ENCODE measurements at places on chromosomes 16 and 17. TPM values are rescaled to one million over a fixed set of nuclear protein-coding genes. Genes with fewer than 3 reads are reported as not detected.

- peak; percentile 23 for DNase-seq
Measured at GRCh38 chr17:68437979-68438822, 19.1 kb downstream of the WIPI1 start.

DNA sequence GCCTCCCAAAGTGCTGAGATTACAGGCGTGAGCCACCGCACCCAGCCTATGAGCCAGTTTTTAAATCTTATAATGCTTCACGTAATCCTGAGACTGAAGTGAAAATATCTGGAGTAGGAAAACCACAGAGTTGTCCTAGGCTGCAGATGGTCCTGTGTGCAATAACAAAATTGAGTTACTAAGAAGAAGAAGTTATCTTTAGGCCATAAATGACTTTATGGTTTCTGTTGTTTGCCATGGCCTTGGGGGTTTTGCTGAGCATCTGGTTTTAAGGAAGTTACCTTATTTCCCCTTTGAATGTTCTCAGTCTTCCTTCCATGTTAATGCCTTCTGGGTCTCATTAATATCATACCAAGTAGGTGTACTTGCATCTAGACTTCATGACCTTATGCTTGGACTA lies 16.5 kb downstream of the NMT1 start:
- no peak for DNase-seq

- DNase-seq = peak; percentile 81
Measured at GRCh38 chr16:54135361-54136275, 151.0 kb downstream of the IRX3 start.

DNA sequence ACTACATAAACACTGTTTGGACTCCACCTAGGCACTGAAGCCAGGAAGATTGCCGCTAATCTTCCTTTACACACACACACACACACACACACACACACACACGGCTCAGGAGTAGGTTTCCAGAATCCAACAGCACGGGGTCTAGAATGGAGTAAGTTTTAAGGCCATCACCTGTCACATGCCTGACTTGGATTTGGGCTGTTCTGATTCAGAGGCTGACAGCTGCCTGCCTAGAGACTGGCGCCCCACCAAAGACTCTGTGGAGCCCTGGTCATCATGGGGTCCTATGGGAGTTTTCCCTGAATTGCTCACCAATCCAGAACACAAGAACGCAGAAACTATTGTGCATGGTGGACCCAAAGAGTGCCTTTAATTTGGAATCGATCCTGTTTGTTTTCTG lies 10.9 kb downstream of the CDRT4 start:
- DNase-seq = no peak

- no peak for DNase-seq
Measured at GRCh38 chr16:4435337-4436067, 9.8 kb downstream of the DNAJA3 start.

GRCh38 chr17:5610956-5611355 lies 26.6 kb upstream of the NLRP1 start:
- no peak for DNase-seq

GRCh38 chr17:14921936-14922335 lies 343.2 kb downstream of the PMP22 start:
- DNase-seq = peak; percentile 10

DNA sequence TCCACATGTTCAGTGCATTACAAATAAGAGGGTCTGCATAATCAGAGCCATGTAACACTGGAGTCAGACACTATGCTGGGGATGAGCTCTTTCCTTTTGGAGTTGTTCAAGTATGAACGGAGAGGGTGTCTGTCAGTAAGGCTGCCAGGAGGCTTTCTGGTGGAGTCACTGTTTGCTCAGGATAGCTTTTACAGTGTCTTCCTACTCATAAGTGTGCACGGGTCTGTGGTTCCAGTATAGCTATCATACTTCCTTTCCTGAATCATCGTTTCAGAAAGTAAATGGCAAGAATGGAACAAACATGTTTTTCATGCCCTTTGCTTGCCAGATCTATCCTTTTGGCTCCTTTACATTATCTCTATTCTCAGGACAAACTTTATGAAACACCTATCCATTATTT lies 152.7 kb upstream of the CDH11 start:
- peak; percentile 89 for DNase-seq

Gene SCIMP
- not detected for total RNA-seq

Gene RRAD
- total RNA-seq = 130 TPM

Gene P4HB
- 673 TPM for total RNA-seq
